Effector memory CD4-positive, alpha-beta T cell (primary cell): ENCODE measurements at places on chromosomes 6 and 20.

DNA sequence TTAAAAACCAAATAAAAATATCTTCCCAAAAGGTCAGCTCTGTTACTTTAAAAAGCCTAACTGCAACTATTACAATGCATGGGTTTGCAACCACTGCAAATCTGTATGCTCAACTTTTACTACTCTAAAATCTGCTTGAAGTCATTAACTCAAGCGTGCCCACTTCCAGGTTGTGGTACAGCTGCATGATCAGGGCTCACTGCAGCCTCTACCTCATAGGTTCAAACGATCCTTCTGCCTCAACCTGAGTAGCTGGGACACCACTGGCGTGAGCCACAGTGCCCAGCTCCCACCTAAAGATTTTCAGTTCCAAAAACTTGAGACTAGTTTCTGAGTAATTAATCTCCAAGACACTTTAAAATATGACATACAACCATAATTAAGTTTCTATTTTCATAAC, 8.2 kb downstream of the DIDO1 start:
- peak overlapping the region; percentile 58 for H3K27ac ChIP-seq
- peaks cover 13% of the 10 kb centered on the region for H3K36me3 ChIP-seq
- H3K4me1 ChIP-seq, result peaks cover 72% of the 10 kb centered on the region
- no peak for DNase-seq
- H3K27me3 ChIP-seq, result no peaks in the 10 kb centered on the region

GRCh38 chr6:6176127-6176526, 144.3 kb downstream of the F13A1 start:
- H3K4me1 ChIP-seq, result no peaks in the 10 kb centered on the region
- H3K36me3 ChIP-seq, result no peaks in the 10 kb centered on the region
- H3K27me3 ChIP-seq, result no peaks in the 10 kb centered on the region
- no peak overlapping the region for H3K4me3 ChIP-seq
- DNase-seq, result no peak

DNA sequence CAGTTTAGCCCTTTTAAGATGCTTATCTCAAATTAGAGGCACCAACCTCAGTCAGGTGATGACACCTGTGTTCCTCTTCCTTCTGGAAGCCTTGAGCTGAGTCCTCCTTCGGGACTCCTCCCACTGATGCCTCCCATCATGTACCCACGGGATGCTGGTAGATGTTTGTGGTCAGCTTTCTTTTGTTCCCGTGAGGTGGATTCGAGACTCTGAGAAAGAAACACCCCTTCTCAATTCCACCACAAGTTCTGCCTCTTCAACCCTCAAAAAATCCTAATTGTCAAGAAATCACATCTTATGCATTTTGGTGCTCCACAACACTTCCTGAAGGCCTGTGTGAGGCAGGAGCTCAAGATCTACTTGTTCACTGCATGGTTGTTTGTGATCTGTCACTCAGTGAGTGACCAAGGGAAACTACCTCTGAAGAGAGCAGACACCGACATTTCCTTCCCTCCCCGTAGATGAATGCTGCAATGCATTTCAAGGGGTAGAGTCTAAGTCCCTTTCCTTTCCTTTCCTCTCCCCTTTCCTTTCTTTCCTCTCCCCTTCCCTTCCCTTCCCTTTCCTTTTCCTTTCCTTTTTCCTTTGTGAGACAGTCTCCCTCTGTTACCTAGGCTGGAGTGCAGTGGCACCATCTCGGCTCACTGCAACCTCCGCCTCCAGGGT, 50.5 kb downstream of the PCNA start:
- H3K4me1 ChIP-seq, result no peaks in the 10 kb centered on the region
- H3K36me3 ChIP-seq, result no peaks in the 10 kb centered on the region
- no peak overlapping the region for H3K4me3 ChIP-seq

DNA sequence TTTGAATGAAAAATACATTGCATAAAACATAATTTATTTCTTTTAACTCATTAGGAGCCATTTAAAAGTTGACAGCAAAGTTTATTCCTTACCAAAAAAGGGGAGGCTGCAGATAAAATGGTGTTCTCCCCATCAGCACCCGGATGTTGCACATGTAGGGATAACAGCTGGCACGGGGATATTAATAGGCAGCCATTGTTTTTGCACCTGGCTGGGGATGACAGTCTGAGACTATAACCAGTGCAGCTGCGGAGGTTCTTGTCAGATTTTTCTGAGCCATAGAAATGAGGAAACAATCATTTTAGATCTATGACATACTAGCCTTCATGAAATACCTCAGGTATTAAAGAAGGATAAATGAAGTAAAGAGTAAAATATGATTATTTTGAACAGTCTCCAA, 20.1 kb upstream of the HECA start:
- H3K27ac ChIP-seq, result peak overlapping the region; percentile 41
- H3K27me3 ChIP-seq, result no peaks in the 10 kb centered on the region
- no peaks in the 10 kb centered on the region for H3K36me3 ChIP-seq
- DNase-seq, result no peak

DNA sequence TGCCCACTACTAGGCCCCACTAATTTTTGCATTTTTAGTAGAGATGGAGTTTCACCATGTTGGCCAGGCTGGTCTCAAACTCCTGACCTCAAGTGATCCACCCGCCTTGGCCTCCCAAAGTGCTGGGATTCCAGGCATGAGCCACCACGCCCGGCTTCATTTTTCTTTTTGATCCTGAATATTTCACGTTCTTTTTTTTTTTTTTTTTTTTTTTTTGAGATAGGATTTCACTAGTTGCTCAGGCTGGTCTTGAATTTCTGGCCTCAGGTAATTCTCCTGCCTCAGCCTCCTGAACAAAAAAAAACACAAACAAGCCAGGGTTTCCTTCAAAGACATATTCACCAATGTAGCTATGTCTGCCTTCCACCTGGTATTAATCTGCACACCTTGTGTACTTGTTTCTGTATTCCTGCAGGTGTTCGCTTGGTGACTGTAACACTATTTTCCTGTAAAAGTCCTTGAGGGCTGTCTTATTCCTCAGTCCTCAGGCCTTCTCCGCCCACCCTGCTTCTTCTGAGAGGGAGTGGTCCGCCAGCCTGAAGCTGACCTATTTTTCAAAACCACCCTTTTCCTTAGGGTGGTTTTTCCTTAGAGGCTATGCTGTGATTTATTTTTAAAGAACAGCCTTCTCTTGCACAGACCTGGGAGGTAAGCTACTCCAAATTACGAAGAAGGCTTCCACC, 36.1 kb upstream of the PNRC1 start:
- H3K36me3 ChIP-seq, result no peaks in the 10 kb centered on the region
- DNase-seq, result no peak
- no peak overlapping the region for H3K27ac ChIP-seq
- H3K4me3 ChIP-seq, result no peak overlapping the region

DNA sequence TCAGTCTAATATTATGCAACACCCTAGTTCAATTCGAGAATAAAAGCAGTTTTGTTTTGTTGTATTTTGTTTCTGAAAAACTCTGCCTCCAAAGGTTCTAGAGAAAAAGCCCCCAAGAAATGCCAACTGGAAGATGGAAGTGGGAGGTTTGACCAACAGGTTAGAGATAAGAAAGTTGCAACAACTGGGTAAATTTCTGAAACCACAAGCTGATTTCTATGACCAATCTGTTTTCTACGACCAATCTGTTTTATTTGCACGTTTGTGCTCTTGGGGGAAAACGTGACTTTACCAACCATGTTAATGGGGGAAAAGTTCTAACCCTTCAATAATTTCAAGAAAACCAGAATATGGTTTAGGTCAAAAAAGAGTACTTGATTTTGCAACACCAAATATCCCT, 173.2 kb downstream of the PDE7B start:
- no peaks in the 10 kb centered on the region for H3K4me1 ChIP-seq
- no peak overlapping the region for H3K27ac ChIP-seq
- H3K36me3 ChIP-seq, result no peaks in the 10 kb centered on the region
- H3K27me3 ChIP-seq, result no peaks in the 10 kb centered on the region

- peaks cover 1% of the 10 kb centered on the region for H3K4me1 ChIP-seq
- no peak overlapping the region for H3K27ac ChIP-seq
- H3K36me3 ChIP-seq, result no peaks in the 10 kb centered on the region
- no peaks in the 10 kb centered on the region for H3K27me3 ChIP-seq
- DNase-seq, result no peak
Observed at GRCh38 chr6:70889270-70889669, 67.6 kb downstream of the B3GAT2 start.

GRCh38 chr6:131281471-131282270, 146.4 kb downstream of the AKAP7 start:
- no peak overlapping the region for H3K4me3 ChIP-seq
- H3K36me3 ChIP-seq, result no peaks in the 10 kb centered on the region
- no peaks in the 10 kb centered on the region for H3K27me3 ChIP-seq
- H3K4me1 ChIP-seq, result peaks cover 22% of the 10 kb centered on the region
- peak; percentile 25 for DNase-seq

GRCh38 chr20:1185790-1186334, 1.1 kb upstream of the TMEM74B start:
- no peaks in the 10 kb centered on the region for H3K36me3 ChIP-seq
- no peak overlapping the region for H3K27ac ChIP-seq
- H3K4me1 ChIP-seq, result peaks cover 3% of the 10 kb centered on the region

DNA sequence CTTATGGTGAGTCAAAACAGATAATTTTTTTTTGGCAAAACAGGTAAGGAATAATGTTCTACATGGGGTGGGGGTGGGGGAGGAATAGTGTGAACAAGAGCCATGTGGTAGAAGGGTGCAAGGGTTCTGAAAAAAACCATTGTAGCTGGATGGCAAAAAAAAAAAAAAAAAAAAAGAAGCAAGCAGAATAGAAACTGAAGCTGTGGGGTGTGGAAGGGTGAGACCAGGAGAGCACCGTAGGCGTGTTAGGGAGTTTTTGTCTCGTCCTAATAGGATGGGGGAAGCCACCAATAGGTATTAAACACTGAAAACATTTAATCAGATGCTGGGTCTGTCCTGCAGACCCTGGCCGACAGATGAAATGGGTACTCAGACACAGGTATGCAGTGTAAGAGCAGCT, 110.1 kb downstream of the ADTRP start:
- H3K36me3 ChIP-seq, result no peaks in the 10 kb centered on the region
- no peaks in the 10 kb centered on the region for H3K4me1 ChIP-seq
- H3K27me3 ChIP-seq, result no peaks in the 10 kb centered on the region
- no peak overlapping the region for H3K27ac ChIP-seq
- H3K4me3 ChIP-seq, result no peak overlapping the region

- H3K4me3 ChIP-seq, result peak overlapping the region; percentile 88
- peaks cover 10% of the 10 kb centered on the region for H3K4me1 ChIP-seq
- H3K27me3 ChIP-seq, result no peaks in the 10 kb centered on the region
- H3K27ac ChIP-seq, result peak overlapping the region; percentile 93
- no peaks in the 10 kb centered on the region for H3K36me3 ChIP-seq
Observed at GRCh38 chr6:87701344-87701675, 723 bp downstream of the AKIRIN2 start.

DNA sequence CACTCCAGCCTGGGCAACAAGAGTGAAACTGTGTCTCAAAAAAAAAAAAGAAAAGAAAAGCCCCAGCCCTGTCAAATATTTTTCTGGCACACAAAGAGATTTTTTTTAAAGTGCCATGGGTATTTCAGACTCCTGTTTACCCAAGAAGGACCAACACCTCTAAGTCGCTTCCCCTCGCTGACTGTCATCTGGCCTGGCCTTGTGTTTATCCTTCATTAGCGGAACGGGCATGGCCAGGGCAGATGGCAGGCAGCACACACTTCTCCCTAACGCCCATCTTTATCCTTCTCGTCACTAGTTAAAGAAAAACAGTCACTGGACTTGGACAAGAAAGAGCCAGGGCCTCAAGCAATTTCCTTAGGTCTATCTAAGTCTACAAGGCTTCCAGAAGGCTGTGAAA, 7.3 kb upstream of the CBFA2T2 start:
- no peak overlapping the region for H3K4me3 ChIP-seq
- H3K4me1 ChIP-seq, result no peaks in the 10 kb centered on the region
- DNase-seq, result no peak
- no peak overlapping the region for H3K27ac ChIP-seq
- H3K27me3 ChIP-seq, result no peaks in the 10 kb centered on the region

DNA sequence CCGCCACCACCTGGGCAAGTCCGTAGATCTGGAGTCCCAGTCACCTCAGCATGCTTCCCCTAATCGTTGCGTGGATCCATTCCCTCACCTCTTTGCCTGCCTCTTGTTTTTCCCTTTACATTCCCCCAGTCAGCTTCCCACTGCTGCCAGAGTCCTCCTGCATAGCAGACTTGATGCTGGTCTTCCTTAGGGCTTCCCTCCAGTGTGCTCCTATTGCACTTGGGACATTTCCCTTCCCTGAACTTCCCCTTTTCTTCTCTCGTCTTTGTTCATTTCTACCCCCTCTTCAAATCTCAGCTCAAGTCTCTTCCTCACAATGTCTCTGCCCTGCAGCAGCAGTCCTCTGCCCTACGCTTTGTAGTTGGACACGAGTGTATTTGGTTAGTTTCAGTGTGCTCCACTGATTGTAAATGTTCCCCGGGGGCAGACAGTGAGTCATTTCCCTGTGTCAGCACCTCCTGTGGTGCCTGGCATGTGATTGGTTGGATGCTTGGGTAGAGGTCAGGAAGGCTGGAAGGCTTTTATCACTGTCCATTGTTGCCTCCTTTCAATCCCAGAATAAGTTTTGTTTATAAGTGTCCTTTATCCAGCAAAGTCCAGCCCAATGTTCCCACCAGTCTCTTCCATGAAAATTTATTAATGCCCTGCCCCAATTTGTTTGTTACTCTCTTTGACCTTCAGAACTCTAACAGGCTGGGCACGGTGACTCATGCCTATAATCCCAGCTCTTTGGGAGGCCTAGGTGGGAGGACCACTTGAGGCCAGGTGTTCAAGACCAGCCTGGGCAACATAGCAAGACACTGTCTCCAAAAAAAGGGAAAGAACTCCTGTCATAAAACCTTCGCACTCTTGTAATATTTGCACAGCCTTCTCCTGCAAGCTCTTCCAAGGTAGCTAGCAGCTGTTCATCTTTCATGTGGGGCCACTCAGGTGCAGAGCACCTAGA, 38.3 kb downstream of the FAM120B start:
- H3K36me3 ChIP-seq, result peaks cover 33% of the 10 kb centered on the region
- no peaks in the 10 kb centered on the region for H3K4me1 ChIP-seq
- no peak overlapping the region for H3K4me3 ChIP-seq

DNA sequence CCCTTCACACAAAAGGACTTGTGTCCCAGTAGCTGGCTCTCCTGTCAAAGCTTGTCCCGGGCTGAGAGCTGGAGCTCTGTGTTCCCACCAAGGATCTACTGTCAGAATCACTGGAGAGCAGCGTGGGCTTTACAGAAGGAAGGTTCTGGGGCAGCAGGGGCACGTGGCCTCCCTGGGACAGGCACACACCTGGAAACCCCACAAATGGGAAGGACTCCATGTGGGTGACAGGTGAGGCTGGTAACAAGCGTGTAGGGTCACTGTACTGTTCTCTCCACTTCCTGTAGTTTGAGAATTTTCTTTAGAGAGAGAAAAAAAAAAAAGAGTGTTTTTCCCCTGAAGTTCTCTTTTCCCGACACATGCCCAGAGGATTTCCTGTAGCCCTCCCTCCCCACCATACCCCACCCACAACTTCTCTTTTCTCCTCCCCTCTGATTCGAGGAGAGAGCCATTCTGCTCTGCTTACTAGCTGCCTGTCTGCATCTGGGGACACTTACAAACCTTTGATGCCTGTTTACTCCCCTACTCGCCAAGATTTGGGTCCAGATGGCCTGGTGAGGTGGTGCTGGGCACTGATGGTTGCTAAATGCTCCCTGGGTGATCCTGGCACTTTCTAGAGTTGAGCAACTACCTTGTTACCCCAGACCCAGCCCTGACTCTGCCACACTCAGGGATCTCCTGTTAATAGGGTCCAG, 84.1 kb upstream of the SIRPA start:
- no peaks in the 10 kb centered on the region for H3K4me1 ChIP-seq
- no peak overlapping the region for H3K27ac ChIP-seq
- peaks cover 2% of the 10 kb centered on the region for H3K27me3 ChIP-seq
